ENCODE measurements at places on chromosomes 1 and 21.

DNA sequence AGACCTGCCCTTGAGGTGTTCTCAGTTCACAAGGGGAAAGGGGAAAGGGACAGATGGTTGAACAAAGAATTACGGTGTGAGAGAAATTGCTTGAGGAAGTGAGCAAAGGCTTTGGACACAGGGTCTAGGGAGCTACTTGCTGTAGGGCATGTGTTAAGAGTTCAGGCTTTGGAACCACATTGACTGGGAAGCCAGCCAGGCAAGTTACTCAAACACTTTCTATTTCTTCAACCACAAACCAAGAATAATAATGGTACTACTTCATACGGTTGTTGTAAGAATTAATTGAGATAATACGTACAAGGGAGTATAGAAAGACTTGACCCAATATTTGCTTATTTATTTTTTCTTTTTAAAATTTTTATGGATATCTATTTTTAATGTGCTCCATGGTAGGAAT lies 26.6 kb downstream of the AK4 start:
- peaks cover 75% of the 10 kb centered on the region for H3K4me1 ChIP-seq
- peak overlapping the region; percentile 91 for H3K27ac ChIP-seq
- H3K27me3 ChIP-seq, result no peaks in the 10 kb centered on the region
- no peak overlapping the region for H3K4me3 ChIP-seq
- H3K36me3 ChIP-seq, result 0 out of 2 replicates have a peak, but pooled peaks cover 5% of the 10 kb centered on the region
- peak; percentile 75 for DNase-seq

GRCh38 chr1:20078171-20078651 lies 8.2 kb downstream of the PLA2G5 start:
- DNase-seq, result no peak
- H3K27me3 ChIP-seq, result no peaks in the 10 kb centered on the region

DNA sequence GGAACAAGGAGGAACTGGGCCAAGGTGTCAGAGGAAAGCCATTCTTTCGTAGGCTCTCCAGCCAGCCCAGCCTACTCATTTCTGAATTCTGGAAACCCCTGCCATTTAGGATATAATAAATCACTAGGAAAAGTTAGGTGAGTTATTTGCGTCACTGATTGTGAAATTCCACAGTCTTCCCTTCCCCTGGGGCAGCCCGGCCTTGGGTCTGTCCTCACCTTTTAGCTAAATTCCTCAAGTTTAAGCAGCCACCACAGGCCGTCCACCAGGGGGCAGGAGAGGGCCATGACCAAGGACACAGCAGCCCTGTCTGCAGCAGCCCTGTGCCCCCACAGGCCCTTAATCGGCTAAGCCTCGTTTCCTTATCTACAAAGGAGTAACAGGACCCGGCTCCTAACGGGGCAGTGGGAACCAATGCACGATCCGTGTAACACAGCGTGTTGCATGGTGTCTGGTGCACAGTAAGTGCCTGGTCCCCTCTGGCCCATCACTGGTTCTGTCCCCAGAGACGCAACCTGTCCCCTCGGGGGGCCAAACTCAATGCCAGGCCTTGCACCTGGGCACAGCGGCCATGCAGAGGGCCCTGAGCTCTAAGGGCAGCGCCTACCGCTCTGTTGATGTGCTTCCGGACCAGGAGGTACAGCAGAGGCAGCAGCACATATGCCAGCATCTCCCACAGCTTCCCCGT lies 18.1 kb downstream of the GPR157 start:
- peak; percentile 92 for DNase-seq
- peaks cover 15% of the 10 kb centered on the region for H3K36me3 ChIP-seq
- H3K27me3 ChIP-seq, result no peaks in the 10 kb centered on the region
- H3K4me1 ChIP-seq, result peaks cover 24% of the 10 kb centered on the region
- H3K27ac ChIP-seq, result peak overlapping the region; percentile 60

- H3K4me1 ChIP-seq, result peaks cover 15% of the 10 kb centered on the region
- DNase-seq, result no peak
- H3K27me3 ChIP-seq, result no peaks in the 10 kb centered on the region
- no peak overlapping the region for H3K4me3 ChIP-seq
Observed at GRCh38 chr1:176243746-176244145, 36.7 kb upstream of the COP1 start.

- H3K4me1 ChIP-seq, result peaks cover 11% of the 10 kb centered on the region
- no peak overlapping the region for H3K4me3 ChIP-seq
- no peaks in the 10 kb centered on the region for H3K27me3 ChIP-seq
- H3K36me3 ChIP-seq, result no peaks in the 10 kb centered on the region
Observed at GRCh38 chr1:183884526-183884925, 79.6 kb downstream of the RGL1 start.

- H3K4me1 ChIP-seq, result no peaks in the 10 kb centered on the region
- no peak for DNase-seq
- no peak overlapping the region for H3K4me3 ChIP-seq
- no peak overlapping the region for H3K27ac ChIP-seq
- H3K36me3 ChIP-seq, result no peaks in the 10 kb centered on the region
Observed at GRCh38 chr1:99527545-99527944, 118.4 kb upstream of the PALMD start.

GRCh38 chr1:159163614-159164228 lies 7.7 kb upstream of the CADM3 start:
- no peak overlapping the region for H3K27ac ChIP-seq
- H3K27me3 ChIP-seq, result peaks cover 41% of the 10 kb centered on the region
- H3K36me3 ChIP-seq, result no peaks in the 10 kb centered on the region

All from RWPE2 (cell line).